Cerebellar cortex (tissue), 1 donor: ENCODE measurements at places on chromosomes 7 and 10.

GRCh38 chr7:122762071-122762470 is 59.3 kb upstream of the RNF148 start:
- no peak for DNase-seq

- no peak for DNase-seq
Measured at GRCh38 chr10:69096045-69096444, 8.1 kb downstream of the SRGN start.

DNA sequence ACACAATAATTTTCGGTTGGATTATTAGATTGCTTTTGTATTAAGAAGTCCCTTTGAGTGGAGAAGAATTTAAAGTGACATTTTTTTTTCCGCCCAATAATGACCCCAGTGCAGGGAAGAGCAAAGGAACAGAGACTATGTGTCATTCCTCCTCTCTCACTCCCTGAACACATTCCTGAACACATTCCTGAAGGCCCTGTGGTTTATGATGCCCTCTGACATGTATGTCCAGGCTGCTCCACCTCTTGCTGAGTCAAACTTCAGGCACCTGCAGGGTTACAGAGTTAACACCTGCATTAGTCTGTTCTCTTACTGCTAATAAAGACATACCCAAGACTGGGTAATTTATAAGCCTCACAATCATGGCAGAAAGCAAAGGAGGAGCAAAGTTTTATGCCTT is 704.0 kb upstream of the LRRN3 start:
- no peak for DNase-seq

- no peak for DNase-seq
Measured at GRCh38 chr7:27895551-27895950, 155.6 kb downstream of the TAX1BP1 start.

DNA sequence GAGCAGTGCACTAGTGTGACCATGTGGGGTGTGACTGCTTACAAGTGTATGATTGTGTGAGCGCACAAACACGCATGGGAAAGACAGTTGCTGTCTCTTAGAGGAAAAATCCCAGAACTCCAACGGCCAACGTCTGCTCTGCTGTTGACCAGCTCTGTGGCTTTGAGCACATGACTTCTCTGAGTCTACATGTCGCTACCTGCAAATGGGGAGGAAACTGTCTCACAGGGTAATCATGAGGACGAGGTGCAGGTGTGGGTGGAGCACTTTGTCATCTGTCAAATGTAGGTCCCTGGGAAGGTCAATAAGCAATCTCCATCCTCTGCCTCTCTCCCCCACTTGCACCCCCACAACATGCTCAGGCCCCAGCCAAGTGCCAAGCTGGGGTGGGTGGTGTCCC is 31.2 kb upstream of the TLX1 start:
- no peak for DNase-seq

DNA sequence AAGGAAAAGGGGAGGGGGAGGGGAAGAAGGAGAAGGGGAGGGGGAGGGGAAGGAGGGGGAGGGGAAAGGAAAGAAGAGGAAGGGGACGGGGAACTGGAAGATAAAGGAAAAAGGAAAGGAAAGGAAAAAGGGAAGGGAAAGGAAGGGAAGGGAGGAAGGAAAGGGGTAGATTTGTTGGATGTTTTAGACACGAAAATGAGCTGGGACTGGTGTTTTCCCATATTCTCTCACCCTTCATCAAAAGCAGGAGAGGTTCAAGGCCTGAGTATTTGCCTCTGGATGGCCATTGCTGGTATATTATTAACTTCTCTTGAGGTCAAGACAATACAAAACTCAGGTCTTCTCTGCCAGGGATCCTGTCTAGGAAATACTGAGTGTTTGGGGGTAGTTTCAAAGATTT is 652.7 kb downstream of the ANKRD7 start:
- DNase-seq, result no peak

DNA sequence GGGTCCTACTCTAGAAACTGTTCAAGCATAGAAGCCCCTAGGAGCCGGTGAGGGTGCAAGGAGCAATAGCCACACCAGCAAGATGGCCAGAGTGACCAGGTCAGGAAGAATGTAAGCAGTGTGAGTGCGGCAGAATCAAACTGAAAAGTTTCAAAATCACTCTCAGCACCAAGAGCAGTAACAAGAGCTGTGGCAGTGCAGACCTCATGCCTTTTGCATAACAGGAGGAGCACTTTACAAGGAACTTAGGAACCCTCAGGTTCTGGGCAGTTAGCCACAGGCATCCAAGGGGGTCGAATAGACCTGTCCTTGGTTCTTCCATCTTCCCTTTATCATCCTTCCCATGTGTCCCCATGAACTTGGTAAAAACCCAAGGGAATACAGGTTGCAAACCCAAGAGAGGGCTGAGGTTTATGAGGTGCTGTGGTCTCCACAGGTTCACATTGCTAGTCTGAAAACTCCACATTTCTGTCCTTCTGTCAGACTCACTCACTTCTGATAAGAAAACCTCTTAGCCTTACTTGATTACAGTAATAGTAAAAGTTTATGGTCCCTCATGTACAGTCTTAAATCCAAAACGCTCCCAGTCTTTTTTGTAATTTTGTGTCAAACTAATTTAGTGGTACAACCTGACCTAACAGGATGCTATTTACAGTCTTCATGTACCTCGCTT is 78.4 kb downstream of the PON1 start:
- DNase-seq, result no peak
